ENCODE measurements at places on chromosomes 6 and 20. TPM values are rescaled to one million over a fixed set of nuclear protein-coding genes. Genes with fewer than 3 reads are reported as not detected.

The FAM209A gene
- total RNA-seq = 0.37 TPM

The MYH7B gene
- 0.39 TPM for total RNA-seq

DNA sequence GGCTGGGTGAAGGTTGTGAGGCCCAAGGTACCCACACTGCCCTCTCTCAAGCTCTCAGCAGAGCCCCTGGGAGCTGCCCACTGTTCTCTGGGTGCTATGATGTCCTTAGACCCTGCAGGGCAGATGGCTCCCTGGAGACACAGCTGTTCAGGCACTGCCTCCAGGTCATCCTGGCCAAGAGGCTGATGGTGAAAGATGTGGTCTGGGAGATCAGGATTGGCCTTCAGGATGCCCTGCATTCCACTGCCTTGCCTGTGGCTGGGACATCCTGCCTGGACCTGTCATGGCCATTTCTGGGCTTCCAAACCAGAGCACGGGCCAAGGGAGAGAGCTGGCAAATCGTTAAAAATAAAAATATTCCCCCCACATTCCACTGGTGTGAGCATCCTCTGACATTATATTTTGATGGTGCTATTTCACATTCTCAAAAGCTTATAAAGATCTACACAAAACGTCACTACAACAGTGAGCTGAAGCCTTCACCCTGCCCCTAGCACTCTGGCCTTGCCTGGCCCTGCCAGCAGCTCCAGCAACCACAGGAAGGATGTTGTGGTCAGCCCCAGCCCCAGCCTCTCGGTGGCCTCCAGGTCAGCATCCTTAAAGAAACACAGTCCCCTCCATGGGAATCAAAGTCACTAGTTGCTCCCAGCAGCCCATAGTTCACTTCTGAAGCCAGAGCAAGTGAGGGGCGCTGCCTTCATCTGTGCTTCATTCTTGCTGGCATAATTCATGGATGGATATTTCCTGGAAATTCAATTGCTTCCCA is 13.5 kb upstream of the KCNK16 start:
- no peak for DNase-seq

GRCh38 chr20:58473453-58474425 is 41.5 kb downstream of the APCDD1L start:
- no peak for DNase-seq

The SAMD5 gene
- total RNA-seq = 17.6 TPM

DNA sequence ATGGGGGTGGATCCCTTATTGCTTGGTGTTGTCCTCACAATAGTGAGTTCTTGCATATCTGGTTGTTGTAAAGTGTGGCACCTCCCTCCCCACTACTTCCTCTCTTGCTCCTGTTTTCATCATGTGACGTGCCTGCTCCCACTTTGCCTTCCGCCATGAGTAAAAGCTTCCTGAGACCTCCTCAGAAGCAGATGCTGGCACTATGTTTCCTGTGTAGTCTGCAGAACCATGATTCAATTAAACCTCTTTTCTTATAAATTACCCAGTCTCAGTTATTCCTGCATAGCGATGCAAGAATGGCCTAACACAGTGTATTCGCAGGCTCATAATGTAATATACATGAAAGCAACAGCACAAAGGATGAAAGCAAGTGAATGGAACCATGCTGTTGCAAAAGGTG is 28.4 kb upstream of the ANKRD60 start:
- no peak for DNase-seq

- no peak for DNase-seq
Measured at GRCh38 chr6:37732688-37733087, 35.0 kb upstream of the MDGA1 start.

DNA sequence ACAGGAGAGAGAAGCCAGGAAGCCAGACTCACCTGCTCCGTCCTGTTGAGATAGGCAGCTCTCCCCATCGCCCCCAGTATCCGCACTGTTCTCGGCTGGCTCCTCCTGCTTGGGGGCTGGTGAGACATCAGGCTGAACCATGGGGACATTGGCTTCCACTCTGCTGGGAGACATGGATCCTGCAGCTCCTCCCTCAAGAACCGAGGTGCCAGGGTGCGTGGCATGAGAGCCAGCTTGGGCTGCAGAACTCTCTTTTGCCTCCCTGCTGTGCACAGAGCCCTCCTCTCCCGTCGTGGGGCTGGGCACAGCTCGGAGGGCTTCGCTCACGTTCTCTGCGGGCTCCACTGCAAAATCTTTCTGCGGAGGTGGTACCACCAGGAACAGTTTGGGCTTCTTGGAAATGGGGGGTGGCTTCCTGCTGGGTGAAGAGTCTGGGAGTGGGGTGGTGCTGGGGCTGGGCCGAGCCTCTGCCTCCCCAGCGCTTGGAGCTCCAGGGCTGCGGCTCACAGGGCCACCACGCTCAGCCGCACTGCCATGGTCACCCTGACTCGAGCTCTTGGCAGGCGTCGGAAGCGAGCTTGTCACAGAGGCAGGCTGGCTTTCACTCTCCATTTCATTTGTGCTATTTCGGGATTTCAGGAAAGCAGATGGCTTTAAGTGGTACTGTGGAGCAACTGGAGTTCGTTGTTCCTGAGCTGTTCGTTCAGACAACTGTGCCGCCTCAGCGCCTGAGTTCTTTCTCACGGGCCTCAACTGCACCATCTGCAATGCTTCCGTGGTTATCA is 26.5 kb downstream of the HEBP2 start:
- DNase-seq = no peak

DNA sequence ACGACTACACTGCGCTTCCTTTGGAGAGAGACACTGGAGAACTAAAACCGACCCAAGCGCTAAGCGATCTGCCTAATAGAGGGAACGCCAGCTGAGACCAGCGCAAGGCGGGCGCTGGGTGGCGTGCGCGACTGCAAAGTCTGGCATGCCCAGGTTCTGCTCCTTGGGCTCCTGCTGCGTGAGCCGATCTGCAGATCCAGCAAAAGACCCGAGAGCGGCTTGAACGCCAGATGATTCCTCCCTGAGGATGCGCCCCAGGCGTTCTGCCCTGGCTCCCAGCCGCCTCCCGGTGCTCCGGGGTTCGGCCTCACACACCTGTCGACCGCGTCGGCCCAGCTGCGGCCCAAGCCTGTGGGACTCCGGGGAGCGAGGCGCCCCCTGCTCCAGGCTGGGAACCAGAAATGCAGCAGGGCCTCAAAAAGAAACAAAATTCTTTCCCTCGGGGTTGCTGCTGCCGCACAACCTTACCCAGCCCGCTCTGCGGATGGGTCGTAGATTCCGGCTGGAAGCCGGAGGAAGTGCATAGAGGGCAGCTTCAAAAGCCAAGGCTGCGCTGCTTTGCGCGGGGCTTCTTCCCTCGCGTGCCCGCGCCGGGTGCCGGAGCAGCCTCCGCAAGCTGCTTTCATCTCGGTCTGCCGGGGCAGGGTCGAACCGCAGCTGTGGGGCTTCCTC is 17.9 kb upstream of the PRDM13 start:
- DNase-seq = peak; percentile 78

The CCM2L gene
- total RNA-seq = 1.6 TPM

DNA sequence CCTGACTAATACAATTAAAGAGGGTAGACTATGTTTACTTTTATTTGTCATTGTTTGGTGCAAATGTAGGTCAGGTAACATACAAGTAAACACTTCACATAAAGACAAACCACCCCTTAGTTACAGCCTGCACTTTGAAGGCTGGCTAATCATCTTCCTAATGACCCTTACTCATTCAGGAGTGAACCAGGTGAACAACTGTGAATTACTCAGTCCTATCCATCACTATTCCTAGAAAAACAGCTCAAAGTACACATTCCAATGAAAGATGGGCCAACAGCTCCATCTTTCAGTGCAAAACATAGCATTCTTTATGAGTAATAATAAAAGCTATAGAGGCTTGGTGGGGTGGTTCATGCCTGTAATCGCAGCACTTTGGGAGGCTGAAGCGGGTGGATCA is 78.2 kb downstream of the FRK start:
- DNase-seq = no peak

The OR10C1 gene
- not detected for total RNA-seq

DNA sequence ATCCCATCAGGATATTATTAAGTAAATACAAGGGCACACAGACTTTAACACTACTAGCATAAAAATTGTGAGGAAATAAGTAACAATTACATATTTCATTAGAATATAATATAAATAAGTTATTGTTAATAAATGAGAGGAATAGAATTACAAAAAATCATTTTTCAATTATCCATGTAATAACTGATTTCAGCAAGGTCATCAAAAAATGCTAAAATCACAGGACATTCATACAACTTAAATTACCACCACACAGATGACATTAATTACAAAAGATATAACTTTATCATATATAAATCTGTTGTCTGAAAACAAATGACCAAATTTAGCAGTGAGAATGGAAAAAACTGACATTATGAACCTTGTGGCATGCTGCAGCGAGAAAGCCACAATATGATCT is 37.0 kb downstream of the STX7 start:
- no peak for DNase-seq

DNA sequence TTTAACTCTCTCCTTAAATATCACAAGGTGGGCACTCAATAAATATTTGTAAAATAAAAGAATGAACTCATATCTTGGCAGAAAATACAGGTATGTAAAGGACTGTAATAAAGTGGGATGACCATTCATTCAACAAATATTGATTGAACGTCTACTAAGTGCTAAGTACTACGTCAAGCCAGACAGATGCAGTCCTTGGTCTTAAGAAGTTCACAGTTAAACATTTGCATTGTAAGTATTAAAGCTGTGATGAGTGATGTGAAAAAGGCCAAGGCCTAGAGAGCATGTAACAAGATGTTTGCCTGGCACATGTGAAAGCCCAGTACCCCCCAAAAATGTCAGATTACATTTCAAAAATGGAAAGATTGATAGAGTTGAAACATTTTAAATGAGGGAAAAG is 130.1 kb upstream of the TMEM170B start:
- no peak for DNase-seq
